ENCODE measurements at places on chromosomes 13 and 19.

DNA sequence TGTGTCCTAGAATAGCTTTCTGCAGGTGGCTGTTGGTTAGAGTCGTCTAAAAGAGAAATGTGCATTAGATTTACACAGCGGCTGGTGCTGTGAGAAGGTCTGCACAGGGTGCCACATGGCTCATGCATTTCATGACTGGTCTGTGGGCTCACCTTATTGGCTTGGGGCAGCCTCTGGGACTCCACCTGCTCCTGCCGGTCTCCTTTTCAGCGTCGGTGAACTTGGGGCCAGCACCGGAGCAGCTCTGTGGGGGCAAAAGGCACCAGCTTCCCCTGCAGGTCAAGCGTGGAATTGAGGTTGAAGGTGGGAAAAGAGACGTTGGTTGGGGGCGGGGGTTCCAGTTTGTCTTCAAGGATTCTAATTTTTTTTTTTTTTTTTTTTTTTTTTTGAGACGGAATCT lies 3.1 kb upstream of the PNMA8C start:
- peak; percentile 49 for DNase-seq

- DNase-seq = no peak
Measured at GRCh38 chr19:9700229-9700981, 25.5 kb upstream of the ZNF562 start.

DNA sequence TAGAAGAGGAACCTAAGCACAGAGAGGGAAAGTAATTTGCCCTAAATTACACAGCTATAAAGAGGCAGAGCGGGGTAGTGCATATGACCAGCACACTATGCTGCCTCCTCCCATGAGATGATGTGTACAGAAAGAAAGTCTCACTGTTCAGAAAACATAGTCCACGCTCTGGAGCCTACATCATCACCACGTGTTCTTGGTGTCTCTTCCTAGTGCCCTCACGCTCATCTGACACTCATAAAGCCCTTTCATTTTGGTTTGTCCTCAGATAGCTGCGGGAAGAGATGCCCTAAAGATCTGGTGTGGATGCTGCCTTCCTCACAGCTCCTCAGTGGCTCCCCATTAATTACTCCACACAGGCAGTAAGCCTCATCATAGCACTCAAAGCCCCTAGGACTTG lies 27.4 kb upstream of the SIAH3 start:
- DNase-seq = no peak

DNA sequence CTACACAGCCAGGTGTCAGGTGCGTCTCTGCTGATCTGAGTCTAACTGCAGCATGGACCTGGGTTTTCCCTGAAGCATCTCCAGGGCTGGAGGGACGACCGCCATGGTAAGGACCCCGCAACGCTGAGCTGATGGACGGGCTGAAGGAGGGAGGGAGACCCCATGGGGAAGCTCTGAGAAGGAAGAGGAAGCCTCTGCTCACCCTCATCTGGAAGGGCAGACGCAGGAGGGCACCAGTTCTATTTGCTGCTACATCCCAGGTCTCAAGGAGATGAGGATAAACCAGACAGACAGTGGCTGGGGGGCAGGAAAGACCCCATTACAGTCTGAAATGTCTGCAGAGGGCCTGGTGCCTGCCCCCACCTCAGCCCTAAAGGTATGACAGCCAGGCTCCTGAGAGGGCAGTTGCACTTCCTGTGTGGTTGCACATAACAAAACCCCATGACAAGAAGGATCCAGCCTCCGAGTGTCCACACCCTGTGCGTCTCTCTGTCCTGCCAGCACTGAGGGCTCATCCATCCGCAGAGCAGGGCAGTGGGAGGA lies at the start of gene LILRA2:
TSS of gene LILRA2 (plus strand) at position 461 of the 543 bp plus-strand sequence. CDS start 89 bp downstream, outside the sequence.
- DNase-seq = peak; percentile 35

DNA sequence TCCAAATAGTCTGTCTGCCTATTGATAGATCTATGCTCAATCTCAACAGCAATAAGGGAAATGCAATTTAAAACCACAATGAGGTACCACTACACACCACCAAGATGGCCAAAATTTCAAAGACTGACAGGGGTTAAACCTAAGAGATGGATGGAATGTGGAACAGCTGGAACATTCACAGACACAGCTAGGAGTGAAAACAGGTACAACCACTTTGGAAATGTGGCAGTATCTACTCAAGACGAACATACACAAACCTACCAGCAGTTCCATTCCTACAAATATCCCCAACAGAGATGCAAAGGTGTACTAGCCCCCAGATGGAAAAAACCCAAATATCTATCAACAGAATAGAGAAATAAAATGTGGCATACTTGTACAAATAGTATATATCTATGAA lies 86.4 kb downstream of the TSC22D1 start:
- DNase-seq = no peak

DNA sequence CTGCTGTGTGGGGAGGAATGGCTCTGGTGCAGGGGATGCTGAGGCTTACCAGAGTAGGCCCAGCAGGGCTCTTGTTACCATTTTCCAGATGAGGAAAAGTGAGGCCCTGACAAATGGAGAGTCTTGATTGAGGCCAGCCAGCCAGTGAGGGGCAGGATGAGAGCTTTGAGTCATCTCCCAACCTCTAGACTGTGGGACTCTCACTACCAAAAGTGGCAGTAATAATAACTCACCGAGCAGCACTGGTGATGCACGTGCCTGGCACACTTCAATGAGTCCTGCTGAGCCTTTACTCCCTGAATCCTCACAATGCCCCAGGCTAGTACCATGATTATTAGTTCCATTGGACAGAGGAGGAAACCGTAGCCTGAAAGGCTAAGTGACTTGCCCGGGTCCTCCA lies 7.8 kb downstream of the CIC start:
- DNase-seq = no peak

DNA sequence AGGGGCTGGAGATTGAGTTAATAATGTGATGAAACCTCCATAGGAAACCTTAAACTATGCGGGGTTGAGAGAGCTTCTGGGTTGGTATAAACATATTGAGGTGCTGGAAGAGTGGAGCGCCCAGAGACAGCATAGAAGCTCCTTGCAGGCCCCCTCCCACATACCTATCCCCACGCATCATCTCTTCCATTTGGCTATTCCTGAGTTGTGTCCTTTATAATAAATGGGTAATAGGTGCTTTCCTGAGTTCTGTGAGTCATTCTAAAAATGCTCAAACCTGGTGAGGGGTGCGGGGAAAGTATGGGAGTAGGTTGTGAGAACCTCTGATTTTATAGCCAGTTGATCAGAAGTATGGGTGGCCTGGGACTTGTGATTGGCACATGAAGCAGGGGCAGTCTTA lies 14.6 kb downstream of the CCDC122 start:
- no peak for DNase-seq

DNA sequence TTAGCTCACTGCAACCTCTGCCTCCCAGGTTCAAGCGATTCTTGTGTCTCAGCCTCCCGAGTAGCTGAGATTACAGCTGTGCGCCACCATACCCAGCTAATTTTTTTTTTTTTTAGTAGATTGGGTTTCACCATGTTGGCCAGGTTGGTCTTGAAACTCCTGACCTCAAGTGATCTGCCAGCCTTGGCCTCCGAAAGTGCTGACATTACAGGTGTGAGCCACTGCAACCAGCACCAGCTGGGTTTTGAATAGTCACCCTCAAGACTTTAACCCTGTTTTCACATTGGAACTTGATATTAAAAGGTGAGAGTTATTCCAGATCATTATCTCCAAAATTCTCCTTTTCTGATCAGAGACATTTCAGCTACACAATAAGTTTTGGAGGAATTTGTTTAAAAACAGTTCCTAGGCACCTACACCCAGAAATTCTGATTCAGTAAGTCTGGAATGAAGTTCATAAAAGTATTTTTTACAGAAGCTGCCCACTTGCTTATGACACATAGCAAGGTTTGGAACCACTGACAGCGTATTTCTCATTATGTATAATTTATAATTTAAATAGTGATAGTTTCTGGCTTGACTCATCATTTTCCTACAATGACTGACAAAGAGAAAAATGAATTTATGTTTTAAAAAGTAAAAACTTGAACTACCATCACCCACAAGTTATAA lies 417.3 kb downstream of the DIAPH3 start:
- DNase-seq = no peak

GRCh38 chr19:51034704-51035103 lies at the start of gene KLK12:
Gene KLK12 (minus strand): TSS chr19:51035002. CDS start chr19:51034621, 381 bp downstream.
- DNase-seq = no peak

DNA sequence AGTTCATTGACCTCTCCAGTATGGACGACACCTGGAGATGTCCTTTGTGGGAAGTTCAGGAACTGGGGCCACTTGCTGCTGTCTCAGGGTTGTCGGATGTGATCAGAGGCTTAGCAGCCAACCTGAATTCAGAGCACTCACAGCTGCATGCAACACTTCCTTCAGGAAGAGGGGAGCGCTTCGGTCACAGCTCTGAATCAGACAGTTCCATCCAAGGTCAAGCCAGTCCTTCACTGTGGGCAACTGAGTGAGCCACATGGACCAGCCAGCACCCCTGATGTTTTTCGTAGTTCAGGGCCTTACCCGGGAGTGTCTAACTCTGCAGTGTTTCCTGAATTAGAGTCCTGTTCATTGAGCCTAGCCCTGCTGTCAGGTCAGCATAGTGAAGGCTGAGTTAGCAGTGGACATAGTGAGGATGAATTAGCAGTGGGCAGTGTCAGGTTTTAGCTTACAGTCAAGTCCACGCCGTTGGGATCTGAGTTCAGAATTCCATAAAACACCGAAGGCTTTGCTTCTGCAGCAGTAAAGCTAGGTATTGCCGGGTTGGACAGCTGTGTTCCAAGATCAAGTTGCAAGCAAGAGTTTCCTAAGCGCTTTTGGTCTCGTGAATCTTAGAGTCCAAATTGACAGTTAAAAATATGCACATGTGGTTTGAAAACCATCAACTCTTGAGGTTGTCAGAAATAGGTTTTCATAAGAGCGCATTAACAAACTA lies 5.1 kb downstream of the ZNF555 start:
- no peak for DNase-seq

- no peak for DNase-seq
Measured at GRCh38 chr13:105465251-105465650, 1070.2 kb downstream of the EFNB2 start.

GRCh38 chr13:28707629-28708427 lies 10.9 kb downstream of the SLC46A3 start:
- peak; percentile 67 for DNase-seq

DNA sequence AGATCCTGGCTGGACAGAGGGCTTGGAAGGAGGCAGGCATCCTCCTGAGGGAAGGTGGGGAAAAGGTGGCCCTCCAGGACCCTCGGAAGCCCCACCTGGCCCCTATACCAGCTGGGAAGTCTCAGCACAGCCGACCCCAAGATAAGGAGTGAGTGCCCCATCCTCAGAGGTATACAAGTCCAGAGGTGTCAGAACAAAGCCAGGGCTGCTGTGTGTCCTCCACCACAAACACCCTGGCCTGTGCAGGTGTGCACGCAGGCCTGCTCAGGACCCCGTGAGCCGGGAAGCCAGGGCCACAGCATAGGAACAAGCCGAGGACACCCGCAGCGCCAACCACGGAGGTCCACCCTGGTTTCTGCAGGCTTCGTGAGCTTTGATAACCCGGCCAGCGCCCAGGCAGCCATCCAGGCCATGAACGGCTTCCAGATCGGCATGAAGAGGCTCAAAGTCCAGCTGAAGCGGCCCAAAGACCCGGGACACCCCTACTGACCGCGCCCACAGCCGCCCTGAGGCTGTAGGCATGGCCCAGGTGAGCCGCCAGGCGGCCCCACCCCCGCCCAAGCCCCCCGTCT lies 68.6 kb downstream of the CELF5 start:
- DNase-seq = no peak

- DNase-seq = no peak
Measured at GRCh38 chr19:7638802-7639465, 2.0 kb downstream of the STXBP2 start.

DNA sequence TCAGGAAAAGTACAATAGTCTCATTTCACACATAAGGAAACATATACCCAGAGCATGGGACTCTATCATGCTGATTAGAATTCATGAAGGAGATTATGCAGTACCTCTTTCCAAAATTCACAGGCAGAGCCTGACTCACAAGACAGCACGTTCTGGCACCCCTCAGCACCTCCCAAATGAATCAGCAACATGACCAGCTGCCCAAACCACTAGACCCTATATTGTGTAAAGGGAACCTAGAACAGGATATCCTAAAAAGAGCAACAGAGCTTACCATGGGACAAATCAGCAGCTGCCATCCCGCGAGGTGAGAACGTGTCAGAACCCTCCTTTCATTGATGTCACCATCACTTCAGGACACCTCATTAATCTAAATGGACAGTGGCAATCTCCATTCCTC lies 2.5 kb downstream of the ZNF426 start:
- no peak for DNase-seq

DNA sequence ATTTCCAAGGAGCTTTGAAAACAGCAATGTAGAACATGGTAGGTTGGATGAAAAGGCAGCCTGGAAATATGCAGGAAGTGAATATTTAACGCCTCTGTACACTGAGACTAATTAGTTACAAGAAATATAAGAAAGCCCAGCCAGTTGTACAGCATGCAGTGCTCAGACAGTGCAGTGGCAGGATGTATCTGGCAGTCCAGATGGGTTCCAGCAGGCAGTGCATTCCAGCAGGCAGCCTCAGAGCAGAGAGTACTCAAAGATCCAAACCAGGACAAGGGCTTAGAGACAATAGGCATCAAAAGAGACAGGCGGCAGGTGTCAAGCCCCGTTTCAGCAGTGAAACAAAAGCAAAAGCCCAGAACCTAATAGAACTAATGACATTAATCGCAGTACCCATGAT lies 2776.3 kb downstream of the PCDH9 start:
- no peak for DNase-seq

GRCh38 chr19:48513289-48514122 lies 1.9 kb upstream of the LMTK3 start:
- DNase-seq = peak; percentile 93
